ENCODE measurements at places on chromosomes 1 and 21. TPM values are rescaled to one million over a fixed set of nuclear protein-coding genes. Genes with fewer than 3 reads are reported as not detected.

Gene CDC42BPA
- 10.8 TPM for polyA plus RNA-seq

DNA sequence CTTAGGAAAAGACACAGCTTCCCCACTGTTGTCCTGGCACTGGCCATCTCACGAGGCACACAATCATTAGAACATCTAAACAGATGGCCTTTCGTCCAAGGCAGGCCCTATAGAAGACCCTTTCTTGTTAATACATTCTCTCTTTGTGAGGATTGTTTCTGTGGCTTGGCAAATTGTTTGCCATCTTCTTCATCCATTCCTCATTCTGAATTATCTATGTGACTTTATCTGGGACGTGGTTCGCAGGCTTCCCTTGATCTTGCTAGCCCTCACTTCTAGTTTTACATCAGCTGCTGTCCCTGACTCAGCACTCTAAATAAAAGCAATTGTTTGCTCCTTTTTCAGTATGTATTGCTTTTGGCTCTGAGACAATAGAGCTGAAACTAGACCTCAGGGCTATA lies 101.1 kb upstream of the ZC3H11B start:
- no peaks in the 10 kb centered on the region for H3K36me3 ChIP-seq
- H3K27ac ChIP-seq, result no peak overlapping the region
- no peaks in the 10 kb centered on the region for H3K4me1 ChIP-seq
- H3K27me3 ChIP-seq, result no peaks in the 10 kb centered on the region
- no peak for DNase-seq

GRCh38 chr1:152577168-152577567 lies 3.1 kb downstream of the LCE3D start:
- H3K4me1 ChIP-seq, result no peaks in the 10 kb centered on the region
- no peak overlapping the region for H3K27ac ChIP-seq

DNA sequence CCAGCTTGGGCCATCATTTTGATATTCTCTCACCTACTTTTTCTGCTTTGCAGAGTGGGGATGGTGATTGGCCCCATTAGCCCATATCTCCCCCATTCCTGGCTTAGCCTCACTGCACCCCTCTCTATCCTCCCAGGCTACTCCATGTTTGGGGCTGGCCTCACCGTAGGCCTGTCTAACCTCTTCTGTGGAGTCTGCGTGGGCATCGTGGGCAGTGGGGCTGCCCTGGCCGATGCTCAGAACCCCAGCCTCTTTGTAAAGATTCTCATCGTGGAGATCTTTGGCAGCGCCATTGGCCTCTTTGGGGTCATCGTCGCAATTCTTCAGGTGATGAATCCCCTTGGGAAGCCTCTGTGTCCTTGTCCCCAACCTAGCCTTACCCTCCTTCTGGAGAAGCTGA lies 2.1 kb upstream of the B4GALT2 start:
- H3K36me3 ChIP-seq, result no peaks in the 10 kb centered on the region
- DNase-seq, result no peak
- H3K4me3 ChIP-seq, result no peak overlapping the region
- no peak overlapping the region for H3K27ac ChIP-seq

Measured in small intestine (tissue), 16 donors.